ENCODE measurements at places on chromosomes 5 and 9.

GRCh38 chr9:134699343-134699740, 57.7 kb downstream of the COL5A1 start:
- DNase-seq, result no peak

DNA sequence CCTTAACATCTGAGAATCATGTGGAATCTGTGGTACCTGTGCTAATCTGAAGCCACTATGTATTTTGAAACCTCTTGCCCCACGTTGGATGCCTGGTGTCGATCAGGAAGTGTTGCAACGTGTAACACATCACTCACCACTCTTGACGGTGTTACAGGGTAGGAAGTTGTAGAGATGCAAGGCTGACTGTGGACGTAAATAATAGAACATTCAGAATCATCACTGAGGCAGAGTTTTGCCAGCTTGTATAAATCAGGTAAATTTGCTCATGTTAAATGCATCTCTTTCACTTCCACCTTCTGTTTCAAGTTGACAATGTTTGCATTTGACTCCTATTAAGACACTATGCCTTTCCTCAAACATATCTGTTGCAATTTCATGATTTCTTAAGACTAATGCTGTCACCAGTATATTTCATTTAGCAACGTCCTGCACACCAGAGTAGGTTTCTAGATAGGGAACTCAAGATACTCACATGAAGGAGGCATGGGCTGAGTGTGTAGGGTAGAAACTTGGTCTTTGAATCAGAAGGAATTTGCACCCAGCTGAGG, 38.1 kb downstream of the BASP1 start:
- DNase-seq, result no peak

DNA sequence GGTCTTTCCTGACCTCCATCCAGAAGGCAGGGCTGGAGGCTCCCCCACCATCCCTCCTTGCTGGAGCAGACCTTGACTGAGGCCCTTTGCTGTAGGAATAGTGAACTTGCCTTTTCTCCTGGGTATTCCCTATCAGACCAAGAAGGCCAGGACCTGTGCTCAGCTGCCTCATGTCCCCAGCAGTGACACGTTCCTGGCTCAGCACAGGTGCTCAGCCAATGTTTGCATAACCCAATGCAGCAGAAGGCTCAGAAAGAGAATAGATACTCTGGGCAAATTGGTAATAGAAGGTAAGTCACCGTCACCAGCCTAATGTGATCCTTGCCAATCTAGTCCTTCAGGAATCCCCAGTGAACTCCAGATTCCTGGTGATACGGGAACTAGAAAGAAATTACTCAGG, 96.4 kb downstream of the ACTL7B start:
- no peak for DNase-seq

DNA sequence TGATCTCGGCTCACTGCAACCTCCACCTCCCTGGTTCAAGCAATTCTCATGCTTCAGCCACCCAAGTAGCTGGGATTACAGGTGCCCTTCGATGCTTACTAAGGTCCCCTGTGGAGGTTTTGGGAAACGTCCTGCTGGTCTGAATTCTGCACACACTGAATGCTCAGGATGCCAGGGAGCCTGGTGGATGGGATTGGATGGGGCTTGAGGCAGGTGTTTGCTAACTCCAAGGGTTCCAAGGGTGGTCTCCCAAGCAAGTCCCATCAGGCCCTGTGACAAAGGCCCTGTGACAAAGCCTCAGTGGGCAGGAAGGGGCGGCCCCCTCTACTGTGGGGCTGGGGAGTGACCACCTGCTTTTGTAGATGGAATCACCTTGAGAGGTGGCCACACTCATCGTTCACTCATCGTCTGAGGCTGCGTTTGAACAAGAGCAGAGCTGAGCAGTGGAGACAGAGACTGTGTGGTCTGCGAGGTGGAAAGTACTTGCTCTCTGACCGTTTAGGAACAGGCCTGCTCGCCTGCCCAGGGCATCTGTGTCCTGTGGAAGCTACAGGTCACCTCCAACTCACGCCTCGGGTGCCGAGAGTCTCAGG, 40.2 kb downstream of the MRPL36 start:
- no peak for DNase-seq

- DNase-seq, result no peak
Measured at GRCh38 chr5:177425196-177425800, 1.2 kb upstream of the GRK6 start.

Measured in cerebellum (tissue), 4 donors.